ENCODE measurements at places on chromosomes 1 and 21.

GRCh38 chr1:195218428-195219212 lies 1389.6 kb downstream of the KCNT2 start:
- no peak for DNase-seq

DNA sequence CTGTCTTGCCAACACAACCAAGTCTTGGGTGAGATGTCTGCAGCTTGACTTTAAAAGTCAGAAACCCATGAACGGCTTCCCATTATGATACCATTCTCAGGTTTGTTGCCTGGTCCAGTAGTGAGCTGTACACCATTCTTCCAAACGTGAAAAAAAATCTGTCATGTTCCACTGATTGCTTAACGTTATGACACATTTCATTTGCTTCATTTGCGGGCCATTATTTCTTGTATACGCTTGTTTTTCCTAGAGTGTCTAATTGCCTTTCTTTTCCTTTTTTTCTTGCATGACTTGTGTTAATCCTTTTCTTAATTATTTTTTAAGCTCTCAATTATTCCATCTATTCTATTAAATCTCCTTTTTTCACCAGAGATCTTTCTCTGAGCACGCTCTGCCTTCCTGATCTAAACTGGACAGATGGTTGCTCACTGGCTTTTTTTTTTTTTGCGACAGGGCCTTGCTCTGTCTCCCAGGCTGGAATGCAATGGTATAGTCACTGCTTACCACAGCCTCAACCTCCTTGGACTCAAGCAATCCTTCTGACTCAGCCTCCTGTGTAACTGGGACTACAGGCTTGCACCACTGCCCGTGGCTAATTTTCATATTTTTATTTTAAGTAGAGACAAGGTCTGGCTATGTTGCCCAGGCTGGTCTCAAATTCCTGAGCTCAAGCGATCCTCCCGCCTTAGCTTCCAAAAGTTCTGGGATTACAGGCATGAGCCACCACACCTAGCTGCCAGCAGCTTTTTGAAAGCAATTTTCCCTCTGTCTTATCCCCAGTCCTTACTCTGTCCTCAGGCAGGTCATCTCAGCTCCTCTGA lies 31.7 kb upstream of the CAMTA1 start:
- DNase-seq: no peak

GRCh38 chr1:8047112-8047511 lies 21.0 kb upstream of the ERRFI1 start:
- DNase-seq: no peak

DNA sequence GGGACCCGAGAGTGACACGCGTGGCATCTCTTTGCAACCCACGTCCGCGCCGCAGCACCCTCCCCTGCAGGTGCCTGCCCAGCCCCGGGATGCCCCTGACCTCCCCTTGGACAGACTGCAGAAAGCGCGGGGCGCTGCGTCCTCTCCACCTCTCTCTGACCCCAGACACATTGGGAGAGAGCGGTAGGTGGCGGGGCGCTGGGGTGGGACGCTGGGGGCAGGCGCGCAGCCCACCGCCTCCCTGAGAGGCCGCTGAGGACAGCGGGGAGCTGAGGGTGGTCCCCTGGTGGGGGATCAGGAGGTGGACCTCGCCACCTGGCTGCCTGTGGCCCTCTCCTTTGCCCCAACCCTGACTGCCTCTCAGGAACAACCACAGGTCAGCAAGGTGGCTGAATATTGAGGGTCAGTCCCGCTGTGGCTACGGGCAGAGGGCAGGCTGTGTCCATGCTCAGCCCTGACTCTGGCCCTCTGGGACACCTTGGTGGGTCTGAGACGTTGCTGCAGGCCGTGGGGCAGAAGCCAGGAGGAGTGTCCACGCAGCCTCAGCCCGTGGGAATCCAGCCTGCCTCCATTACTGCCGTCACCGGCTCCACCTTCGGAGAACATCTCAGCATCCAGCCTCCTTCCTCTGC lies 761 bp upstream of the UBE2J2 start:
- no peak for DNase-seq

DNA sequence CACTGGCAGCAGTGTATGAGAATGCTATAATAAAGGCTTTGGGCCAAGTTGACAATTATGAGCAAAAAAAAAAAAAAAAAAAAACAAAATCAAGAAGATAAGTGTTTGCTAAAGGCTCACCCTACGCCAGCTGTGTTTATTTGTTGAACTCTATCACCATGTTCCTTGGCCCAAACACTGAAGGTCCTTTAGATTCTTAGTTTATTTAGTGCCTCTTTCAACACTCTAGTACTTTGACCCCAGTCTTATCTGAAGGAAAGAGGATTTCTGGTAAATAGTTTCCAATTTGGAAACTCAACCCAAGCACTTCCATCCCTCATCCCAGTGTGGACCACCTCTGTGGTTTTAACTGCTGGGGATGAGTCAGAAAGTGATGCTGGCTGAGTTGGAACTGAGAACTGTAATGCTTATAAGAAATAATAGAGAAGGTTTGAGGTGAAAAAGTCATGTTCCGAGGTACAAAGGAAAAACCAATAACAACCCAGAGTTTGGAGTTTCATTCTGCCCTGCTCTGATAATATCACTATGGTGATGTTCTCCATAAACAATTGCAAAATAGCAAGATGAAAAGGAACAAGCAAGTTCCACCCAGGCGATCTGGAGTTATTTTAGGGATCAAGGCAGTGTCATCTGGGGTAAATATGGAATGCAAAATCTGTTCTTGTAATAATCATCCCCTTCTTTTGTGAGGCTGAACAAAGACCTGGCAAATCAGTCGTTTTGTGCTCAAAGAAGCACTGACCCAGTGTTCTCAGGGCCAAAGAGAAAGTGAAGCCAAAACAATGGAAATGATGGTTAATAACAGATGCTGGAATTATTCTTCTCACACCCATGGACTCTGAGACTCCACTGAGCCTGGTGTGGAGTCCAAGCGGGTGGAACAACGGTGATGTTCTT lies 19.7 kb upstream of the CAPZB start:
- no peak for DNase-seq

- DNase-seq: no peak
These were observed 42.7 kb upstream of the SELENON start for GRCh38 chr1:25757151-25757845.

GRCh38 chr1:26016258-26016952 lies 5.2 kb upstream of the EXTL1 start:
- no peak for DNase-seq

GRCh38 chr1:27427329-27427728 lies 34.9 kb downstream of the GPR3 start:
- DNase-seq: no peak

DNA sequence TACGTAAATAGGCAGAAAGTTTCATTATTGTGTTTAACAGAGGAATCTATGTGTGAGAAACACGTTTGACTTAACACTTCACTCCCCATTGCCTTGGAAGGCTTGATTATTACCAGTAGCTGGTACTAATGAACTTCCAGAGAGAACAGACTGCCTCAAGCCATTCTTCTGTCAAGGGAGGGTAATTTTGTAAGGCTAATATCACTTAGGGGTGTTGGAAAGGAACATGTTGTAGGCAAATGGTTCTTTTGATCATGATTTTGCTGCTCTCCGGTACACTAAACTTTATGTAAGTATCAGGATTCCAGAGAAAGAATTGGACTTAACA lies 1.8 kb downstream of the LAMC1 start:
- no peak for DNase-seq

- DNase-seq: no peak
These were observed 146.4 kb upstream of the TIAM1 start for GRCh38 chr21:31490443-31490842.

- DNase-seq: no peak
These were observed 36.6 kb downstream of the POFUT2 start for GRCh38 chr21:45250914-45251634.

GRCh38 chr1:204623894-204624361 lies 61.6 kb downstream of the LRRN2 start:
- no peak for DNase-seq

DNA sequence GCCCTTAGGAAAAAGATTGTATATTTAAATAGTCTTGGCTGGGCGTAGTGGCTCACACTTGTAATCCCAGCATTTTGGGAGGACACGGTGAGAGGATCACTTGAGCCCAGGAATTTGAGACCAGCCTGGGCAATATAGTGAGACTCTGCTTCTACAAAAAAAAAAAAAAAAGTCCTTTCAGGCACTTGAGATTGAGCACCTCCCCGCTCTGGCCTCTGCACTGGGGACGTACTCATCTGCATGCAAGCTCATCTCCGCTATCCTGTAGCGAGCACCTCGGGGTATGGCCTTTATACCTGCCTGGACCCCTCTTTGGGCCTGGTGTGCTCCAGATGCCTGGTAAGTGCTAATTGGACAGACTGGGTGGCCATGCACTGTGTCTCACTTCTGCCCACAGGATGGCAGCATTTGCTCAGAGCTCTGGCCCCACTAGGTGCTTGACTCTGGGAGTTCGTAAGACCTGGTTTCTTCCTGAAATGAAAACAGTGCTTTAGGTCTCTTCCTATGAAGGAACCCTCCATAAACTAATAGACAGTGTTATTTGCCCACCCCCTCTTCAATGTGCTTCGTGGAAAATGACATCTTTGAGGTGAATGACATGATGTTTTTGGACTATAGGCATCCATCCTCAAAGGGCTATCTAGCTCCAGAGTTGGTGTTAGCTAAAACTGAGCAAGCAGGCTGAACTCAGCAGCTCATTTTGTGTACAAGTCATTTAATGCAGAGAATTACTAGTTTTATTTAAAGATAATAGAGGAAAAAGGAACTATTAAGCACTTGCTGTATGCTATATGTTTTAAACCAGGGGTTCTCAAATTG lies 61.7 kb upstream of the ADAR start:
- DNase-seq: peak; percentile 67

- DNase-seq: no peak
These were observed 15.4 kb downstream of the COL9A2 start for GRCh38 chr1:40301541-40302299.

- DNase-seq: no peak
These were observed 17.3 kb downstream of the SLC1A7 start for GRCh38 chr1:53125122-53125521.

DNA sequence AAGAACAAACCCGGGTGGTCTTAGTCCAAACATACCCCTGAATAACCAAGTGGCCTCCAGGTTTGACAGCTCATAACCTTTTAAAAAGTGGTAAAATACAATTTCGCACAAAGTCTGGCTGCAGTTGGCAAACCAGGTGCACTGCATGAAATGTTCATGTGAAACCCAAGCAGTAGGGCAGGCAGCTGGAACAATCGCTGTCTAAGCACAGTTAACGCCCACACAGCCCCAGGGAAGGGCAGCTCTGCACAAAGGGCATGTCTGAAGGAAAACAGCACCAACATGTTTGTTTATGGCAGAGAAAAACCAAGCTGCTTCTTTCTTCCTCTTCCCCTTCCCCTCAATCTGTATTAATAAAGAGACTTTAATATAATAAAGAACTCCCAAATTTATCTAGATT lies 49.5 kb downstream of the KIAA1614 start:
- no peak for DNase-seq

- DNase-seq: no peak
These were observed 41.3 kb downstream of the ARID4B start for GRCh38 chr1:235286667-235287066.

DNA sequence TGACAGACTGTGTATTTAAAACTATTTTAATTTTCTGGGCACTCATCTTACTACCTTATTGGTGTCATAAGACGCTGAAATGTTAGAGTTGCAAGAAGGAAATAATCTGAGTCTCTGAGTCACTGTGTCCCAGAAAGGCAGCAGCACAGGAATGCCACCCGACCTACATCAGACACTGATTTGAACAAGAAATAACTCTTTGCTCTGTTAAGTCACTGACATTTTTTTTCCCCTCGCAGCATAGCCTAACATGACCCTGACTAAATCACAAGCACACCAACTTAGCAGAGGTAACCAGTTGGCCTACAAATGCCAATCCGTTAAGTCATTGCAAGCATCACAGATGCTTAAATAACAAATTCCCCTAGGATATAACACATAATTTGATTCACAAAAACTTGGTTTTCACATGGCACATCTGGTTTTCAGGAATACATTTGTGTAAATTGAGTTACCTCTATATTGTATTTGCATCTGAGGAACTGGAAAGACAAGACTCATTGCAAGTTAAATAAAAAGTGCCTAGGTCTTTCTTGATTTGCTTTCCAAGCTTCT lies 349.1 kb downstream of the SEC16B start:
- DNase-seq: no peak

GRCh38 chr1:173267453-173267945 lies 60.4 kb upstream of the TNFSF4 start:
- no peak for DNase-seq

DNA sequence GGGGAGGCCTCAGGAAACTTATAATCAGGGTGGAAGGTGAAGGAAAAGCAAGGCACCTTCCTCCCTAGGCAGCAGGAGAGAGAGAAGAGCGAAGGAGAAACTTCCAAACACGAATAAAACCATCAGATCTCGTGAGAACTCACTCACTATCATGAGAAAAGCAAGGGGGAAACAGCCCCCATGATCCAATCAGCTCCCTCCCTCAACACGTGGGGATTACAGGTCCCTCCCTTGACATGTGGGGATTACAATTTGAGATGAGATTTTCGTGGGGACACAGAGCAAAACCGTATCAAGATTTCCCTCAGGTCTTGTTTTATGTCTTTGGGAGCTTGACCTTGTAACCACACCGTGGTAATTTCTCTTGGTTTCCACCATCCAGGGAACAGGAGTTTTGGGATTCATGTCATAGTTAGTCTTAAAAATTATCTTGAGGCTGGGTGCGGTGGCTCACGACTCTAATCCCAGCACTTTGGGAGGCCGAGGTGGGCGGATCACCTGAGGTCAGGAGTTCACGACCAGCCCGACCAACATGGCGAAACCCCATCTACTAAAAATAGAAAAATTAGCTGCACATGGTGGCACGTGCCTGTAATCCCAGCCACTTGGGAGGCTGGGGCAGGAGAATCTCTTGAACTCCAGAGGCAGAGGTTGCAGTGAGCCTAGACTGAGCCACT lies 47.2 kb upstream of the NBPF3 start:
- no peak for DNase-seq

DNA sequence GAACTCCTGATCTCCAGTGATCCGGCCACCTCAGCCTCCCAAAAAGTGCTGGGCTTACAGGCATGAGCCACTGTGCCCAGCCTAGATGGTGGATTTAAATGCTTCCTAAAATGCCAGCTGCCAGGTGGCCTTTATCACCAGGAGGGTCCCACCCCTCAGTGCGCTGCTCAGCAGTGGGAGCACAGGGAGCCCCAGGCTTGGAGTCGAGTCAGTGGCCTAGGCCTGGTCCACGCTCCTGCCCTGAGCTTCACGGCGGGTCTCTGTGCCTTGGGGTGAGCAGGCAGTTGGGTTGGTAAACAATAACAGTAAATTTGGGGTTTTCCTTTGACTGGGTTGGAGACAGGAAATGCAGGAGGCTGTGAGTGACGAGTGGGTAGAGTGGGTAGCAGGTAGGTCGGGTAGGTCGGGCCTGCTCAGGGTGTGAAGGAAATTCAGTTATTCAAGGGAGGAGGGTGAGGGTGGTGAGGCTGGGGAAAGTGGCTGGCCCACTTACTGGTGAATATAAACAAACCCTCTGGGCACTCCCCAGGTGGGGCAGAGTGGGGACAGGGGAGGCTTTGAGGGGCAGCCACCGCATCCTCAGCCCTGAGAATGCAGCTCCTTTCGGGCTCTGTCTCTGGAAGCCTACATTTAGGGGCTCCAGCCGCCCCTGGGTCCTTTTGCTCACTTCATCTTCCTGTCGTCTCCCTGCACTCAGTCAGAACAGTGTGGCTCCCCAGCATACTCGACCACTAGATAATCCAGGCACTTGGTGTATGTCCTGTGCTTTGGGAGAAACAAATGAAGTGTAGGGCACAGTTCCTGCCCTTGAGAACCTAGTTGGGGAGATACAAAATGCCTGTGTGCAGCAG lies 33.5 kb upstream of the IL19 start:
- DNase-seq: no peak

GRCh38 chr1:161171191-161171590 lies 5.0 kb downstream of the PPOX start:
- no peak for DNase-seq

Measured in activated CD4-positive, alpha-beta T cell treated with anti-CD3 and anti-CD28 coated beads for 1 hour (primary cell).